Fibroblast of skin of left biceps (primary cell): ENCODE measurements at places on chromosomes 16 and 17.

DNA sequence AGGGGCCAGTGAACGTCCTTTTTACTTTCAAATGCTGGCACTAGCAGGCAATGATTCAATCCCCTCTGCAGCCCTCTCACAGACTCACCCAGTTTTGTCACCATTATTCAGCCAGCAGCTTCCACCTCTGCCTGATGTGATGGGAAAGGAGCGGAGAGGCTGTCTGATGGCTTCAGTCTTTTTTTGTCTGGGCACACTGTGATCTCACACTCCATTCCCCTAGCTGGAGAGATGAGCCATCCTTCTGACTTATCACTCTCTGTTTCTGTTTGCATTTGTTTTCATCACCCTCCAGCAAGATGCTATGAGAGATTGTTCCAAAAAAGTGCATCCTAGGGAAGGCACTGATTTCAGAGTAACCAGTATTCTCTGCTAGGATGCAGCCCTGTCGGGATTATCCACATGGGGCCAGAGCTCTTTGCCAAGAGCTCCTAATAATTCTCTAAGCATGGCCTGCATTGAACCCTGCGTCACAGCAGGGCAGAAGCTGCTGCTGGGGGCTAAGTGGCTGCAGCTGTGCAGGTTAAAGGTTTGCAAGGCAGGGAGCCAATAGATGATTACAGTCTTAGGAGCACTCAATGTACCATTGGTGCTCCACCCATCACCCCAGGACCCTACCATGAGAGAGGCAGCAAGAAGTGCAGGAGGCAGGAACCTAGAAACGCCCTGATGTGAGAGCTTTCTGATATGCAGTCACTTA lies 236.1 kb upstream of the C16orf82 start:
- no peak for DNase-seq

DNA sequence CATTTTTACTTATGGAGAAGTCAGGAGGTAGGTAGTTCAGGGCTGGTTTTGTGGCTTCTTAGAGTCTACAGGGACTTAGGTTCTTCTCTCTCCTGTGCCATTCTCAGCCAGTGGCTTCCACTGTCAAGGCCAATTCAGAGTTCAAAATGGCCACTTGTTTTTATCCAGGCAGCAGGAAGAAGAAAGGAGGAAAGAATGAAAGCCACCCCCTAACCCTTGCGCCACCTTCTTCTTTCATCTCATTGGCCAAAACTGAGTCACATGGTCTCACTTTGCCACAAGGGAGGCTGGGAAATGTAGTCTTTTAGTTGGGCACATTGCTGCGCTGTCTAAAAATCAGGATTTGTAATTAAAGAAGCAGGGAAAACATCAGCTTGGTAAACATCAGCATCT lies 60.8 kb upstream of the MED9 start:
- no peak for DNase-seq

DNA sequence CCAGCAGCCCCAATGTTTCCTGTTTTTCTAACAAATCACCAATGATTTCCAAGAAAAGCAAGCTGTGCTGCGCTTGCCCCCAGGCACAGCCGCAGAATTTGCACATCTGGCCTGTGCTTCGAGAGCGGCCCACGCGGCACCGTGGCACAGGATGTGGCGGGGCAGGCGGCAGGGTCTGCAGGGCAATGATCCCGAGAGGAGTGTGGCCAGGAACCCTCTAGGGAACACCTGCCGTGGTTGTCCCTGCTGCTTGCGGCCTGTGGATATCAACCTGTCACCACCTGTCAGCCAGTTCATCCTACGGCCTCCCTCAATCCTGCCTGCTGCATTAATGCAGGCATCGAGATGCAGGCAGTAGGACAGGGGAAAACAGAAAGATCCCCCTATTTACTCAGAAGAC lies 24.0 kb downstream of the PIK3R5 start:
- no peak for DNase-seq

DNA sequence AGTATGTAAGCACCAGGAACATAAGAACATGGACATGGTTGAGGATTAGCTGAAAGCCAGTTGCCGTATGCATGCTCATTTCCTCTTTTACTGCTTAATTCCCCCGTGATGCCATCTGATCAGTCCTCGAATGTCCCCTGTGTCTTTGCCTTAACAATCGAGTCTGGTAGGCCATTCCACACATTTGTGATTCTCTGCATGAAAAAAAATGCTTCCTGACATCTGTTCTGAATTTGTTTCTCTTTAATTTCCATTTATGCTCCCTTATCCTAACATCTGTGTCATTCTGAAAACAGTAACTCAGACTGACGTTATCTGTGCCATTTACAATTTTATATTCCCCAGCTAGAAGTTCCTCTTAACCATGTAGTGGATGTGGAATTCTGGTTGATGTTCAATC lies 158.2 kb upstream of the TOX3 start:
- no peak for DNase-seq

DNA sequence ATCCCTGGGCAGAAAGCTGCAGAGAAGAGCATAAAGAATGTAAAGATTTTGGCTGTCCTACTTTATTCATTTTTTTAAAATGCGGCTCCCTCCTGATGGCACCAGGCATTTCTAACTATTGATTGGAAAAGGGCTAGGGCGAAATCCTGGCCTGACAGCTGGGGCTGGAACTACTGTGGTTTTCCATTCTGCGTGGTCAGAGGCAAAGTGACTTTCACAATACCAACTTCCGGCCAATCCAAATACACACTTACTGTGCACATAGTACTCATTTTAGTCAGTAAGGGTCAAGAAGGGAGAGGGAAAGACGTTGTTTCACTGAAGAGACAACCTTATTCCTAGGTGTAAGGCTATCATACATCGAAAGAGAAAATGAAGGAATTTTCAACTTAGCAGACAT lies 113.8 kb upstream of the PMFBP1 start:
- DNase-seq, result no peak

GRCh38 chr17:45705123-45706009 lies 78.8 kb upstream of the CRHR1 start:
- no peak for DNase-seq

DNA sequence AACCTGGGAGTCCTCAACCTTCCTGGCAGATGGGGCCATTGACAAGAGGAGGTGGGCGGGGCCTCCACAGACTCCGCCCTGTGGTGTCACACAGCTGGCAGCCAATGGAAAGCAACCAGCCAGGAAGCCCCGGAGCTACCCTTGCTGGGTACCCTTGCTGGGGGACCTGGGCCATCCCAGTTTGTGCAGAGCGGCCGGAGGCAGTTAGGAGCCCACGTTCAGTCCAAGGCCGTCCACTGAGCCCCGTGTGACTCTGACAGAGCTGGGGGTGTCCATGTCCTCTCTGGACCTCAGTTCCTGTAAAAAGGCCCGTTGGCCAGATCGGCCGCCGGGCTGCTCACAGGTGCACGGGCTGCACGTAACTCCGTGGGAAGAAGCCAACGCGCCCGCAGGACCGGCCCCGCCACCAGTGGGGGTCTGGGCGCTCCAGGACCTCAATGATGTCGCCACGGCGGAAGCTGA lies 17.1 kb upstream of the FAM83G start:
- DNase-seq, result no peak
